NCI-H1105 (cell line): ENCODE measurements at places on chromosomes 2 and 18.

GRCh38 chr2:156429211-156429610 is 7.0 kb upstream of the GPD2 start:
- no peak for DNase-seq

- no peak for DNase-seq
Measured at GRCh38 chr2:71156573-71156972, 26.1 kb downstream of the MPHOSPH10 start.

- DNase-seq = no peak
Measured at GRCh38 chr2:121372721-121373353, 87.8 kb upstream of the TFCP2L1 start.

GRCh38 chr2:233164128-233164635 is 87.3 kb upstream of the ATG16L1 start:
- DNase-seq = no peak

DNA sequence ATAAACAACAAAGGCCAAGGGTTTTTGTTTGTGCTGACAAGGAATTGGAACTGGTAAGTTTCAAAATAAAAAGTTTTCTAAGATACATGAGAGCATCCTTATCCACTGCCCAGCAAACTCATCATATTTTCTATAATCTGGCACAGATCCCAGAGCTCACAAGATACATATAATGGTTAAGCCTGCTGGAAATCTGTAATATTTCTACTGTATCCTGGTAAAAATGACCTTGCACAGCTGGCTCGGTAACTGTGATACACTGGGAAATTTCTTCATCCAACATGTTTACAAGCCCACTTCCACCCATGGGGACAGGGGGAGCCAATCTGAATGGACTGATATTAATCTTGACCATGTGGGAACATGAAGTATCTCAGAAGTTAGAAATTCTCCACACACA is 425.4 kb upstream of the MMADHC start:
- DNase-seq = no peak

GRCh38 chr2:205087862-205088261 is 542.6 kb downstream of the PARD3B start:
- DNase-seq = no peak

DNA sequence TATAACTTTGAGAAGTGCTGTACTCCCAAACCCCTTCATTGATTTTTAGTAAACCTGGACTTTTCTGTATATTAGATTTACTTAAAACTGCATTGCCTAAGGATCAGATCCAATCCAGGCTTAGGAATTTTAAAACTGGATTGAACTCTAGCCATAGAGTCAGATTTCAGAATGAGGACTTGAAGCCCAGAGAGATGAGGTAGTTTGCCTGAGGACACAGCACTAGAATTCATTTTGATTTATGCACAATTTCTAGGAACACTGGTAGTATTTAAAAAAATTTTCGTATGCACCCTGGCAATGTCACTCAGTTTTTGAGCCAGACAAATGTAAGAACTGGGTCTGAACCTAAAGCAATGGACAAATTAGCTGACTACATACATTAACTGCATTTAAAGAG is 144.9 kb downstream of the KCTD1 start:
- no peak for DNase-seq

GRCh38 chr2:119718501-119719260 is 39.7 kb downstream of the TMEM177 start:
- no peak for DNase-seq
